Endothelial cell of umbilical vein (primary cell): ENCODE measurements at places on chromosomes 11 and 22.

DNA sequence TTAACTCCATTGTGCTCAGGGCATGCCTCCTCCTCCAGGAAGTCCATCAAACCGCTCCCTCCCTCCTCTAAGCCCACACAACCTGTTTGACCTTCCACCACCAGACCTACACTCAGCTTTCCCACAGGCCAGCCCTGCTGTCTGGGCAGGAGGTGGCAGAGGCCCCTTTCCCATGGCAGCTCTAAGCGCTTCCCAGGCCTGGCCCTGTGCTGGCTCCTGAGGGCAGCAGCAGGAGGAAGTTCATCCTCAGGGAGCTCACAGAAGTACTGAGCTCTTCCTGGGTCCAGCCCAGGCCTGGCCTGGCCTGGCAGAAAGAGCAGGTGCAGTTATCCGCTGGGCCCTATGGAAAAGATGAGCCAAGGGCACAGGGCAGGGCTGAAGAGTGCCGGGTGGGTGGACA lies 31.4 kb downstream of the ARAP1 start:
- peak; percentile 37 for DNase-seq

- no peak for DNase-seq
Measured at GRCh38 chr11:125976156-125976555, 30.3 kb downstream of the VSIG10L2 start.

DNA sequence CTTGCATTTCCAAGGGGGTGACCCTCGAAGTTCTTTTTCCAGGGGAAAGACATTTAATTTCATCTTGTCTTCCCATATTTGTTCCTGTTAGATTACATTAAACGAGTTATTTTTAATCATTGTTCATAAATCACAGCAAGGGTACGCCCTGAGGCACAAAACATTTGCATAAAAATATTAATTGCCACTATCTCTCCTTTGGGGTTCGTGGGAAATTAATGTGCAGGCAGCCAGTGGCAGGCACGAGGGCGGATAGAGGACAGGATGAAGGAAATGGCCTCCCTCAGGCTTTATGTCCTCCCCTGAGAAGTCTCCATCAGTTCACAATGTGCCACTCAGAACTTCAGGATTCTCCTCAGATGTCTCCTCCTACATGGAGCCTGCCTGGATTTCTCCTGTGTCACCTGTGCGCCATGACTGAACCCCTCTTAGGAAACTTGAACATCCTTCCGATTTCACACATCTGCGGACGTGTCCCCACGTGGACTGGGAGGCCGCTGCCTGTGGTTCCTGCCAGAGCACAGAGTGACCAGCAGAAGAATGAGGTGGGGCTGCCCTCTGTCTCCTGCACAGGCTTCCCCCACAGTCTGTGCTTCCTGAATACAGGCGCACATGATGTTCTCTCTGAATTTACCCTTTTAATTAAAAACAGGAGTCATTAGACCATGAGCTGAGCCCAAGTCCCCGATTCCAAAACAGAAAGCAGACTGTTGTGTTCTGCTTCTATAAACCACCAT lies 1085.9 kb downstream of the TBC1D22A start:
- no peak for DNase-seq

DNA sequence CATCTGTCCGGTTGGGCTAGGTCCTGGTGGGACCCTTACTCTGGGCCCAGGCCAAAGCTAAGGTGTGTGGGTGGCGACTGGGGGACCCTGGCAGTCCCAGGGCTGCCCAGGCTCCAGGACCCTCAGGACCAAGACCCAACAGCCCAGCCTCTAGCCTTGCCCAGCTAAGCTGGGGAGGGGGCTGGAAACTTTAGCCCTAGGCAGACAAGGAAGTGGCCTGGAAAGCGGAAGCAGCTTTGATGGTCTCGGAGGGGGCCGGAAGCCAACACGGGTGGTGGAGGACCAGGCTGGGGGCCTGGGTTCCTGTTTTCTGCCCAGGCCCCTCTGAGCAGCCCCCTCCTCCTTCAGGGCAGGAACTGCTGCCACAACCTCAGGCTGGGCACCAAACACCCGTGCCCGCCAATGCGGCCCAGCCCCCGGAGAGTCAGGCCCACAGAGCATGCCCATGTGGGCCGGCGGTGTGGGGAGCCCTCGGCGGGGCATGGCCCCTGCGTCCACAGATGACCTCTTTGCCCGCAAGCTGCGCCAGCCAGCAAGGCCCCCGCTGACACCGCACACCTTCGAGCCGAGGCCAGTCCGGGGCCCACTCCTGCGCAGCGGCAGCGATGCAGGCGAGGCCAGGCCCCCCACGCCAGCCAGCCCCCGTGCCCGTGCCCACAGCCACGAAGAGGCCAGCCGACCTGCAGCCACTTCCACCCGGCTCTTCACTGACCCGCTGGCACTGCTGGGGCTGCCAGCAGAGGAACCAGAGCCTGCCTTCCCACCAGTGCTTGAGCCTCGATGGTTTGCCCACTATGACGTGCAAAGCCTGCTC lies 2.8 kb downstream of the SIPA1 start:
- DNase-seq: no peak

DNA sequence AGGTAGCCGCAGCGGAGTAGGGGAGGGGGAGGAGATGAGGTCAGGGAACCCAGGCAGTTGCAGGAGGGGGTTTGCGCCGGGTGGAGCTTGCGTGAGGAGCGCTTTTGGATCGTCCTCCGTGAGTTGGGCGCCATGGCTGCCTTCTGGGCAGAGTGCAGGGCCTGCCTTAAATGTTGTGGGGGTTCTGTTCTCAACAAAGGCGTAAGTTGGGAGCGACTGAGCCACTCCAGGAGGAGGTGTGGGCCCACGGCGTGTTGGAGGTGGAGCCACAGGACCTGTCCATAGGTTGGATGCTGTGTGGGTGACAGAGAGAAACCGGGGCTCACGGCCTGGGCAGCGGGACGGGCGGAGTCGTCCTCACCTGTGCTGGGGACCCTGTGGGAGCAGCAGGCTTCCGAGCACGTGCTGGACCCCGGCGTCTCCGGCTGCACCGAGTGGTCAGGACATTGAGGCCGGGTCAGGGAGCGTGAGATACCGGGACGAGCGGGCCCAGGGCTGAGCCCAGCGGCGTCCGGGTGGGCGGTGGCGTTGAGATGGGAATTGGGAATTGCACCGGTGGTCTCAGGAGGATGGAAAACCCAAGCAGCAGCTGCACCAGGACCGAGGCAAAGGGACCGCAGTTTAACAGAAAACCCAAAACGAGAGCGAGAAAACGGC lies 977 bp upstream of the PGGHG start:
- DNase-seq: no peak
